ENCODE measurements at places on chromosomes 6 and 20. TPM values are rescaled to one million over a fixed set of nuclear protein-coding genes. Genes with fewer than 3 reads are reported as not detected.

The NCOA7 gene
- 76.4 TPM for total RNA-seq

The COL19A1 gene
- total RNA-seq = 0.36 TPM

The APOBEC2 gene
- total RNA-seq = not detected

DNA sequence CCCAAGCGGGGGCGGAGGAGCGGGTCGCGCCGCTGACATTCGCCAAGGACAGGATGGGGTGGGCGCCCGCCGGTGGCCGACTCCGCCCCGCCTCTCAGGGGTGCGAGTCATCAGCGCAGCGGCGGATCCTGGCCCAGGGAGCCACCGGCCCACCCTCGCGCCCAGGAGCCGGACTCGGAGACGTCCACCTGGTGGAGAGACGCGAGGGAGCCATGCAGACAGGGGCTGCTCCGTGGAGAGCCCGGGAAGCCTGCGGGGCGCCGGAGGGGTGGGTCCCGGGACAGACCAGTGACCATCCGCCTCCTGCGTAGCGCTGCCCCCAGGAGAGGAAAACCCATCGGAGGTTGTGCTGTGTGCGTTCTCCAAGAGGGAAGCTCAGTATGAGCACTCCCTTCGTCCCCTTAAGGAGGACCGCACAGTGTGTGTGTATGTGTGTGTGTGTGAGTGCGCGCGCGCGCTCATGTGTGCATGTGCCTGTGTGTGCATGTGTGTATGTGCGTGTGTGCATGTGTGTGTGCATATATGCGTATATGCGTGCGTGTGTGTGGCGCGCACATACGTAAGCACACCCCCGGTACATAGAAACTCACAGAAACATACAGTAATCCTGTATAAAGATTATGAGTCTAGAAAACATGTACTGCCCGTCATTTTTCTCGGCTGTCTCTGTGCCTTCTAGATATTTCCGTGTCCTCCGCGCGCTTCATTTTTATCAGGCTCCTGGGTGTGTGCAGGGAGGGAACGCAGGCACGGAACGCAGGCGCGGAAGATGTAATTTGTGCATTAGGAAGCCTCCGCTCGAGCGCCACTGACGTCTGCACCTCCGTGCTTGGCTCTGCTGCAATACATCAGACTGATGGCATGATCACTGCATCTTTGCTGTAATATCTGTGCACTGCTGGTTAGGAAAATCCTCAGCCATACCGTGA lies 158.9 kb downstream of the TBXT start:
- H3K4me3 ChIP-seq = no peak overlapping the region
- peaks cover 4% of the 10 kb centered on the region for H3K4me1 ChIP-seq
- peaks cover 69% of the 10 kb centered on the region for H3K27me3 ChIP-seq
- DNase-seq = no peak
- H3K27ac ChIP-seq = no peak overlapping the region

- no peak overlapping the region for H3K27ac ChIP-seq
- peaks cover 29% of the 10 kb centered on the region for H3K4me1 ChIP-seq
- H3K4me3 ChIP-seq = peak overlapping the region; percentile 91
- DNase-seq = no peak
- H3K27me3 ChIP-seq = peaks cover 10% of the 10 kb centered on the region
Measured at GRCh38 chr6:129709196-129709768, 695 bp downstream of the ARHGAP18 start.

GRCh38 chr6:148379966-148380713 lies 37.5 kb downstream of the SASH1 start:
- H3K27me3 ChIP-seq = peaks cover 8% of the 10 kb centered on the region
- H3K36me3 ChIP-seq = no peaks in the 10 kb centered on the region
- no peak overlapping the region for H3K4me3 ChIP-seq
- no peaks in the 10 kb centered on the region for H3K4me1 ChIP-seq
- H3K27ac ChIP-seq = no peak overlapping the region

- H3K27ac ChIP-seq = no peak overlapping the region
- H3K4me3 ChIP-seq = no peak overlapping the region
- peaks cover 8% of the 10 kb centered on the region for H3K36me3 ChIP-seq
- H3K4me1 ChIP-seq = peaks cover 10% of the 10 kb centered on the region
- no peaks in the 10 kb centered on the region for H3K27me3 ChIP-seq
Measured at GRCh38 chr20:1423625-1424106, 30.8 kb upstream of the FKBP1A start.

DNA sequence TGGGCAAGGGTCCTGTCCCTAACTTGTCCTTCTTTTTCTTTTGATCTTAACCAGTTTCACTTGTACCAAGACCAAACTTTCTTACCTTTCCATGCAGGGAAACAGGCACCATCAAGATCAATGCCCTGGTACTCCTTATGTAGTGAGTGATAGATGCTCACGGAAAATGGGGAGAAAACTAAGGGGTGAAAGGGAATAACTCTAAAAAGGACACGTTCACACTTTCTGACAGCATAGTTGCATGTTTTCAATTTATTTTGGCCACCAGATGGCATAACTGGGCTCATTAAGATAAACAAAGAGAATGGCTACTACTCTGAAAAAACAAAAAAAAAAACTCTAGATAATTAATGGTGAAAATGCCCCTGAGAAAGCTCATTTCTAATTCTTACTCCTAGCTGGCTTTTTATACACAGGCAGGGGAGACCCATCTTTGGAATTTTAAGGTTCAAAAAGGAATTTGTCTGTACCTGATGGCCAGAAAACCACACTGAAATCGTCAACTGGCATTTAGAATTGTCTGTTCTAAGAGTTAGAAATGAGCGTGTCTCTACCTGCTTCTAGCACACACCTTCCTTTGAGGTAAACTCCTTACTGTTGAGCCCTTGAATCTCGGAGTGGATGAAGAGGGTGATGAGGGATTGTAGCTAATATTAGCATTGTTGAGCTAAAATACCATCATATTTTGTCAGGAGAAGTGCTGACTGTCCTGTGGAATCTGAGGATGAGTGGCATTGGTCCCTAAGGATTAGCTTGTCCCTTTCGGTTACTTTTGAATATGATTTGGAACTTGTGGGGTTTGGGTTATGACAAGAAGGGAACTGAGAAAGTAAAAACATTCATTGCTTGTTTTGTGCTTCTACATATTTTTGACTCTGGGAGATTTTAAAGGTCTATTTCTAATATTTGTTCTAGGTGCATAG lies 62.2 kb upstream of the DDR1 start:
- H3K36me3 ChIP-seq = peaks cover 65% of the 10 kb centered on the region
- H3K27ac ChIP-seq = peak overlapping the region; percentile 70
- no peak overlapping the region for H3K4me3 ChIP-seq
- DNase-seq = no peak
- H3K4me1 ChIP-seq = peaks cover 69% of the 10 kb centered on the region

Data from activated naive CD8-positive, alpha-beta T cell treated with anti-CD3 and anti-CD28 coated beads for 36 hours (primary cell).